ENCODE measurements at places on chromosomes 11 and 22. TPM values are rescaled to one million over a fixed set of nuclear protein-coding genes. Genes with fewer than 3 reads are reported as not detected.

FOSL1 gene
- not detected for polyA plus RNA-seq

GNAZ gene
- 5.9 TPM for polyA plus RNA-seq

MMP8 gene
- not detected for polyA plus RNA-seq

ACR gene
- 0.43 TPM for polyA plus RNA-seq

Measured in renal pelvis (tissue), 12 donors.